SHP77 treated with DMSO at 0.1 percent for 48 hours (cell line): ENCODE measurements at places on chromosomes 3 and 15.

- DNase-seq, result no peak
Measured at GRCh38 chr3:119315600-119316312, 21.6 kb downstream of the ARHGAP31 start.

- DNase-seq, result no peak
Measured at GRCh38 chr3:140943781-140944552, 2.3 kb downstream of the SLC25A36 start.

DNA sequence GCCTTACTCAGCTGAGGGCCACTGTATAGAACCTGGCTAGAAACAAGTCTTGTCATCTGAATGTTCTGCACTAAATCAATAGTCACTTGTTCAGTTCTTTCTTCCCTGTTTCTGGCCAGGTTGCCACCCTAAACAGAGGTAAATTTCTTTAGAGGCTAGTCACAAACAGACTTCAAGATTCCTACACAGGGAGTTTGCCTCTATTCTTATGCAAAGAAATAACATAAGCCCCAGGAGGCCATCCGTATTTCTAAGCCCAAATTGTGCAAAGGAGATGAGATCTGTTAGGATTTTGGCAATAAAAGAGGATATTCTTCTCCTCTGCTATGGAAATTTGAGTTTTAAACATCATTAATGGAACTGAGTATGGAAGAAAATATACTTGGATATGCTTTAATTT, 4.9 kb downstream of the ZIC4 start:
- no peak for DNase-seq

DNA sequence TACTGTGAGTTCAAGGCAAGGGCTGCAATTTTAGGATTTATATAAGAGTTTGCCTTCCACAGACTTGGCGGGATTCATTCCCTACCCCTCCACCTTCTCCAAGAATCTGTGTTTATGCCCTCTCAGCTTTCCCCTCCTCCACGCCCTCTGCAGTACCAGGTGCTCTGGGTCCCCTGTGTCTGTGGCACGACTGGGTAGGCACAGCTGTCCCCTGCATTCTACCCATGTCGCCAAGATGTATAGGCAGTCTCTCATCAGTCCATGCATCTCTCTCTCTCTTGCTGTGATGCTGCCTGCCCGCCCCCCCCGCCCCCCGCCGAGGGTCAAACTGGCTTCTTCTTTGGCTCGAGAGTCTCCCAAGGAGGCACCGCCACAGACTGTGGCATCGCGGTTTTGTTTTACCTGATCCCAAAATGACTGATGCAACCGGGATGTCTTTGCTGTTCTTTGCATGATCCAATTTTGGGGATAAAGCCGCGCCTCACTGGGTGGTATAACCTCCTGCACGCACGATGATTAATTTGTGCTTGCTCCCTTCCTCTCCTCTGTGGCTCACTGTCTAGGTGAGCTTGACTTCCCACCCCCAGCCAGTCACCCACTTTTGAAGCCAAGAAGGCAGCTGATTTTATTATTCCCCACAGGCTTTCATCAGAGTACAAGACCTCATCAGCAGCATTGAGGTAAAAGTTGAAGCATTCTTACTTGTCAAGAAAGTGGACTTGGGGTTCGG, 43.7 kb downstream of the EFCAB12 start:
- DNase-seq, result no peak

- DNase-seq, result no peak
Measured at GRCh38 chr15:62835351-62835750, 207.2 kb upstream of the TPM1 start.

DNA sequence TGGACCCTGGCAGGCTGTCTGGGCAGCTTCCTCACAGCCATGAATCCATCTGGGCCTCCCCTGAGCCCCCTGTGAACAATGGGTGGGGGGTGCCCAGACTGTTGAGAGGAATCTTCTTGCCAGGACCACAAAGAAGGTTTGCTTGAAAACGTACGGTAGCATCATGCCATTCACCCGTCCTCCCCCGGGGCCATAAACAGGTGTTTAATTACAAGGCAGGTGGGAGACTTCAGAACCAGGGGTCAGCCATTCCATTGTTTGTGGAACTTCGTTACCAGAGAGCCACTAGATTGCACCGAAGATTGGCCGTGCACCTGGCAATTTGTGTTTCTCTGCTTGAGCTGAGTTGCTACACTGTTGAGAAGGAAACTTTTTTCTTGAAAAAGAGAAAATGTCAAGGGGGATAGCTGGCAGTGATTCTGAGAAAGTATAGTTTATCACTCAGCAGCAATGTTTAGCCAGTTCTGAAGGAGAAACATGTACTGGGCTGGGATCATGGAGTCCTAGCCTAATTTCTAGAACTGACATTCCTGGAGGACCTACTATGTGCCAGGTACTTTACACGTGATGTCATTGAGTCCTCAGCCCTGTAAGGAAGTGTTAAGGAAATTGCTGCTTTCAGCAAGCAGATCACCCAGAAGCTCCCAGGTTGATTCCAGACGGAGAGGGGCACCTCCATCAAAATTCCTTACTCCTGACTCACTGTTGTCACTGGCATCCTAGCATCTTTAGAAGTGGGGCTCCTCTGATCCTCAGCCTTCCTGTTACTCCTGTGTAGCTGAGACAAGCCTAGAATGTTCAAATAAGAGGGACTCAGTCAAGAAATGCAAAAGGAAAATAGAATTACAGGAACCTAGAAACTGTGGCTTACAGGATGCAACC, 103.8 kb upstream of the UBE2E1 start:
- no peak for DNase-seq

DNA sequence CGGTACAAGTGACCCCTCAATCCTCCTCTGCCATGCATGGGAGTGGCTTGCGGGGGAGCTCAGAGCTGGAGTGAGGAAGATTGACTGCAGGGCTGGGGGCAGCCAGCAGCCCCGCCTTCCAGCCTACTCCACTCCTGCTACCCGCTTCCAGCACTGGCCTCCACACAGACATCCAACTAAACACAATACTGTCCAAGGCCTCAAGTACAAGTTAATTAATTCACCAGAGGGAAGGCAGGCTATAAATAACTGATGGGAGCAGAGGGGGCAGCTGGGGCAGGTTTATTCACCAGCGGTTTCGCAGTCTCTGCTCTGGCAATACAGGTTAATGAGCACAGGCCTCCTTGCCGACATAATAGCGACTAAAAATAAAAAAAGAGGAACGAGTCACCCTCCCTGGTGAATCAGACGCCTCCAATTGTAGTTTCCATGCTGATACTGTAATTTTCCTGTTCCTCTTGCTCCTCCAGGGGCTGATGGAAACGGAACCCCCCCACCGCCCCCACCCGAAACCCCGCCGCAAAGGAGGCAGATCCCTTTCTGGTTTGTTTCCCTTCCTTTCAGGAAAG, 166.4 kb upstream of the TLE3 start:
- DNase-seq, result peak; percentile 75

GRCh38 chr3:126464494-126464893, 11.2 kb downstream of the ZXDC start:
- DNase-seq, result no peak

GRCh38 chr3:14266361-14266760, 87.7 kb downstream of the LSM3 start:
- DNase-seq, result no peak

GRCh38 chr3:102400766-102401165, 34.0 kb upstream of the ZPLD1 start:
- DNase-seq, result no peak

DNA sequence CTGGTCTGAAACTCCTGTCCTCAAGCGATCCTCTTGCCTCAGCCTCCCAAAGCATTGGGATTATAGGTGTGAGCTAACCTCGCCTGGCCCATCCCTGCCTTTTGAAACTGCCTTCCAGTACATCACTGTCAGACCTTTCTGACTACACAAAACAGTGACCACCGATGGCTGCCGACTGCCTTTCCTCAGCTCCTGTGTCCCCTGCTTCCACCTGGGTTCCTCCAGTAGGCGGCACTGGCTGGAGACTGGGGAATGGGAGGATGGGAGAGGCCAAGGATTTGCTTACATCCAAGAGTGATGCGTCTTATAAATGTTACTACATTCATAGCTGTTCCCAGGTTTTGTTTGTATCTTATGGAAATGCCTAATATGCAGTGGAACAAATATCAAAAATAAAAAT, 242.8 kb downstream of the BBX start:
- DNase-seq, result no peak

DNA sequence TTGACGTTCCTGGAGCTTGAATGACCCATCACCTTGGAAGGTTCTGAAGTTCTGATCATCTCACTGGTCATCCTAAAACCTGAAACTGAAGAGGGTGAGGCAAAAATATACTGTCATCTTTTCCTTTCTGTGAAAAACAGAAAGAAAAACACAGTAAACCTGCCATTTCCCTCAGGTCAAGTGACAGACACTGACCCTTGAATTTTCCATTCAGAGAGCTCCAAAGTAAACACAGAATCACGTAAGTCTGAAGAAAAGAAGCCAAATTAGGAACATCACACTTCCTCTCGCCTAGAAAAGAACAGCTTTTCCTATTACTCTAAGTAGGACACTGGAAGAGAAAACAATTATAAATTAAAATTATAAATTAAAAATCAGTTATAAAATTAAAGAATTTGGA, 78.7 kb upstream of the TGFBR2 start:
- no peak for DNase-seq

- DNase-seq, result no peak
Measured at GRCh38 chr15:89885611-89886010, 8.2 kb downstream of the AP3S2 start.

- no peak for DNase-seq
Measured at GRCh38 chr3:141876891-141877621, 613 bp downstream of the ATP1B3 start.

DNA sequence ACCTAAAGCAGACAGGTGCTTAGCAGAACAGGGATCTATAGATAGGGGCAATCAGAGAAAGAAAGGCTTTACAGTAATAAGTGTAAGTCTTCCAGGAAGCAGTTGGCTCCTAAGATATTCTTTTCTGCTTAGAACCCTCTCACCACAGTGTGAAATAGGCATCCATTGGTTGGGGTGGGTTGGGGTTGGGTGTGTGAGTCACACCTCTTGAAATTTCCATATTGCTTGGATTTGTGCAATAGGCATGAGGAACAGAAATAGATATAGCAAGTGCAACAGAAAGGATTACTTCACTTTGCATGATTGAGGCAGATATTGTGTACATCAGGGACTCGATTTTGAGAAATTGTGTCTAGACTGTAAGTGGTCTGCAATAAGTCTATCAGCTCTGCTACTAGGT, 200.1 kb upstream of the GAP43 start:
- no peak for DNase-seq

GRCh38 chr3:123679712-123680386, 95.0 kb upstream of the HACD2 start:
- DNase-seq, result no peak

DNA sequence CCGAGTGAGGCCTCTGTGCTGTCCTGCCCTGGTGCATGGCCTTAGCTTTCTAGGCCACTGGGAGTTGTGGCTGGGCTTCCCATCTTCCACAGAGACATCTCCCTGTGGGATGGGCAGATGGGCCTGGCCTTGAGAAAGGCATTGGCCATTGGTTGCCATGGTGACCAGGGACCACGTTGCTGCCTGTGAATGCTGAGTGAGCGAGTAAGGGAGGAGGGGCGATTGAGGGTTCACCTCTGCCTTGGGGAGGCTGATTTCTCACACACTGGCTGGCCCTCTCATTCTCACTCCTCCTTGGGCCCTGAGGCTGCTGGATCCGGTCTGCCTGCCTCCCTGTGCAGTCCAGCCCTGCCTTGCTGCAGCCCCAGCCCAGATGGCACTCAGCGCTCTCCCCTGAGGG, 26.4 kb upstream of the DOCK3 start:
- DNase-seq, result no peak

GRCh38 chr15:95119041-95119610, 887.8 kb downstream of the MCTP2 start:
- no peak for DNase-seq

DNA sequence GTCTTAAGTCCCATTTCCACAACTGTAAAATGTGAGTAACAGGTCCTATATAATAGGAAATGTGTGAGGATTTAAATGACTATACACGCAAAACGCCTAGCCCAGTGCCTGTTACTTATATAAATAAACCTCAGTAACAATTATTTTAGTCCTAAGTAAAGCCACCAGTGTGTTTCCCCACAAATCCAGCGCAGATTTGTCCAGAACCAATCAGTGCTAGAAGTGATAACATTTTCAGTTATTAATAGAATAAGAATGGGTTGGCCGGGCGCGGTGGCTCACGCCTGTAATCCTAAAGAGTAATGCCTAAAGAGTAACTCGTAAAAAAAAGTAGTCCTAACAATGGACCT, 561 bp downstream of the RPAP1 start:
- no peak for DNase-seq

GRCh38 chr3:20421-20820, 176.1 kb upstream of the CHL1 start:
- no peak for DNase-seq

- no peak for DNase-seq
Measured at GRCh38 chr3:182803596-182803995, 10.3 kb downstream of the ATP11B start.

- no peak for DNase-seq
Measured at GRCh38 chr3:138675393-138675792, 66.8 kb downstream of the FAIM start.

DNA sequence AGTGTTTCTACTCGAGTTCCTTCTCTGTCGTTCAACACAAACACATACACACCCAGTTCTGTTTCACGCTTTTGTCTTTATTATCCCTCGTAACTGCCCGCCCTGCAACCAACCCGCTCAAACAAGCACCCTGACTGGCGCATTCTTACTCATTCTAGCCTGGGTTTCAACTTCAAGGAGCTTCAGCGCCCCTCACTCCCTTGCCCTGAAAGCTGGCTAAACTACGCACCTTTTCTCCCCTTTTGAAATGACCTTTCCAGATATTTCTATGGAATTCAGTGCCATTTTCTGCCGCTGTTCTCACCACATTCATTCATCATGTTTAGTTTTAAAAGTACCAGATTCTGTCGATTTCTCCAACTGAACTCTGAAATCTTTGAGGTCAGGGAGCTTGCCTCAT, 653 bp upstream of the MFSD1 start:
- peak; percentile 1 for DNase-seq

- DNase-seq, result no peak
Measured at GRCh38 chr3:194315965-194316361, 35.2 kb downstream of the CPN2 start.

- DNase-seq, result peak; percentile 6
Measured at GRCh38 chr3:102536456-102536855, 101.6 kb downstream of the ZPLD1 start.

- peak; percentile 56 for DNase-seq
Measured at GRCh38 chr3:146189519-146190173, 28.7 kb upstream of the PLOD2 start.

- DNase-seq, result no peak
Measured at GRCh38 chr3:11953778-11954177, 50.4 kb upstream of the SYN2 start.

DNA sequence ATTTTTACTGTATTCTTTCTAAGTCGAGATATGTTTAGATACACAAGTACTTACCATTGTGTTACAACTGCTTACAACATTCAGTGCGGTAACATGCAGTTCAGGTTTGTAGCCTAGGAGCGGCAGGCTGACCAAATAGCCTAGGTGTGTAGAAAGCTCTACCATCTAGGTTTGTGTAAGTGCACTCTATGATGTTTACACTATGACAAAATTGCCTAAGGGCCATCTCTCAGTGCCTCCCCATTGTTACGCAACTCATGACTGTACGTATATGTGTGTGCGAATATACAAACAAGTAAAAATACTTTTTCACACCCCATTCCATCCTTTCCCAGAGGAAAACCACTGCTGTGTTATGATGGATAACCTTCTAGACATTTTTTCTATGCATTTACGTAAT, 44.3 kb downstream of the PXYLP1 start:
- no peak for DNase-seq
